Stimulated activated CD4-positive, alpha-beta T cell treated with anti-CD3 and anti-CD28 coated beads, Interleukin-12 subunit alpha, Interleukin-12 subunit beta, amount 100 ng/mL, for 24 hours (primary cell): ENCODE measurements at places on chromosomes 5 and 9.

DNA sequence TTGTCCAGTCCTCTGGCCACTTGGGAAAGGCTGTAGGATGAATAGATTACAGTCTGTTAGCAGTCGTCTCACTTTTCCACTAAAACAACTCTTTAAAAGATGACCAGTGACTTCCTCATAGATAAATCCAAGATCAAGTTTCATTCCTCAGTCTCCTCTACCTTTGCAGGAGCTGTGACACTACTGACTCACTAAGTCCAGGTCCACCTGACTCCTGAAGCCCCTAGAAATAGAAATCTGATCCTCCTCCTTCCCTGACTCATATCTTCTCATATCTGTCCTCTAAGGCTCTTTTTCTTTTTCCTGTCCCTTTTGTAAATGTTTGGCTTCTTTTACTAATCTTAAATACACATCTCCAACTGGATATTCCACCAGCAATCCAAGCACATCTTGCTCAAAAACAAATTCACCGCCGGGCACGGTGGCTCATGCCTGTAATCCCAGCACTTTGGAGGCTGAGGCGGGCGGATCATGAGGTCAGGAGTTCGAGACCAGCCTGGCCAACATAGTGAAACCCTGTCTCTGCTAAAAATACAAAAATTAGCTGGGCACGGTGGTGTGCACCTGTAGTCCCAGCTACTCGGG is 2.6 kb downstream of the CCDC125 start:
- DNase-seq = no peak

- DNase-seq = no peak
These were observed 355 bp downstream of the TLE4 start for GRCh38 chr9:79572032-79572607.

- no peak for DNase-seq
These were observed 129.4 kb downstream of the EDIL3 start for GRCh38 chr5:84255315-84255714.

DNA sequence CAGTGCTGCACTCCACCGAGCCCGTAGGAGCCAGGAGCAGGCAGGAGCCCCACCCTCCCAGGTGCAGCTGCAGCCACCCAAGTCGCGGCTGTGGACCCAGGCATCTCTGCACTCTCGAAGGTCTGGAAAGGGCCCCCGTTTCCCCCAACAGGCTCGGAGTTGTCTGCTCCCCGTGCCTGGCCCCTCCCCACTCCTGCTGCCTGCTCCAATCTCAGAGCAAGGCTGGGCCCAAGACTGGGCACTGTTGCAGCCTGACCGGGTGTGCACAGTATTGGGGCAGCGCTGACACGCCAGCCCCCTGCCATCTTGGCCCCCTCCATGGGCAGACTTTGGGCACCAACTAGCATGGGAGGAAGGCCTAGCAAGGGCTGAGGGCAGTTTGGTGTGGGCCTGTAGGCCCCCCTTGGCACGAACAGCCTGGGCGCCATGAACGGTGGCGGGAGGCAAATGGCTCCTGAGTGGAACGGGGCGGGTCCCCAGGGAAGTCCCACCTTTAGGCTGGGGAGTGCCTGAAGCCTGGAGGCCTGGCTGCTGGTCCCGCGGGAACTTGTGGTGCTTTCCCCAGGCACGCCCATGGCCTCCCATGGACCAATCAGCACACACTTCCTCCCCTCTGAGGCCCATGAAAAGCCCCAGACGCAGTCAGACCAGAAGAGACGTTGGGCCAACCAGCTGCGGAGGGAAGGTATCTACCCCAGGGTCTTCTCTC is 60.4 kb downstream of the PSAT1 start:
- DNase-seq = no peak

- no peak for DNase-seq
These were observed 256.3 kb downstream of the ADAMTSL1 start for GRCh38 chr9:18730241-18730640.

DNA sequence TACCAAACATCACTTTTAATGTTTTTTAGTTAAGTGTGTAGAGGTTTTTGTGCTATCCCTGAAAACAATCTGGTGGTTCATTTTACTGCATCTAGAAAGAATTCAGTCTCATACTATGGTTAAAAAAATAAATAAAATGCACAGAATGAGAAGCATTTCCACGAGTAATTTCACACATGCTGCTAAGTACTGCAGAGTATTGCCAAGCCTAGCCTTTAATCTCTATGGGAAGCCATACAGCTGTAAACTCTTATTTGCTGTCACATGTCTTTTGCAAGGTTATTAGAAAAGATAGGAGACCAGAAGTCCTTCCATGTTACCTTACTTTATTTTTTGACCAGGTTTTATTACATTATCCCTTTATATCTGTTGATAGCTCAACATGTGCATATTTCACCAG is 37.6 kb upstream of the MAN2A1 start:
- DNase-seq = no peak

- DNase-seq = no peak
These were observed 123.9 kb downstream of the TLE4 start for GRCh38 chr9:79695531-79696175.

- no peak for DNase-seq
These were observed 196.5 kb upstream of the TBCA start for GRCh38 chr5:77972469-77973252.

- no peak for DNase-seq
These were observed 35.9 kb upstream of the GAS1 start for GRCh38 chr9:86983249-86983619.

DNA sequence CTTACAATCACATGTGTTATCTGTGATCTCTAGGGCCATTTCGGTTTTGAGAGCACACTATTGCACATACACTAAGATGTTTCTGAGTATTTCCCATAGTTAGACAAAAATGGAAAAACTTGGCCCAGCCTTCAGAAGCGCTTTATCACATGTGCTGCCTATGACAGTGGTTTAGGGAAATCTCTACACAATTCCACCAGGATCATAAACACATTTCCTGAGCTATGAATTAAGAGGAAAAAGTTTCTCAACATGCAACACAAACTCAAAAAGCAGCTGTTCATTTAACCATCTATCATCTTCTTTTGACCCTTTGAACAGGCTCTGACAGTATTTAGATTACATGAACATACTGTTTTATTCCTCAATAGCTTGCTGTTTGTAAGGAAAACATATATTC is 15.1 kb downstream of the FGF1 start:
- DNase-seq = no peak

DNA sequence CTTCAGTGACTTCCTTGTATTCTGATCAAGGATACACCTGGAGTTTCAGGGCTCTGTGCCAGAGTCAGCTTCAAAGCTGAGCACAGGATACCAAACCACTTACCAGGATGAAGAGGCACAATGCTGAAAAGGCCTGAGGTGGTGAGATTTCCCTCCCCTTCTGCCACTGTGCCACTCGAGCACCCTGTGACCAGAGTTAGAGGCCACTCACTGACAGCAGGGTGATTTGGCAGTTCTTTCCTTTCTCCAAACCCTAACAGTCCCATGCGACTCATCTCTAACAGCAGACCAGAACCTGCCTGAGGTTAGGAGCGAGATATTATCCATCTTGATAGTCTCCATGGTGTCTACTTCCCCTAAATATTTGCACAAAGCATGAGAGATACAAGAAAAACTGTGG is 1.8 kb downstream of the PLGRKT start:
- no peak for DNase-seq
